ENCODE measurements at places on chromosomes 13 and 19. TPM values are rescaled to one million over a fixed set of nuclear protein-coding genes. Genes with fewer than 3 reads are reported as not detected.

NALCN gene
- 0.33 TPM for total RNA-seq

RNF225 gene
- total RNA-seq: 0.31 TPM

ZNF439 gene
- 24.8 TPM for total RNA-seq

CEP89 gene
- total RNA-seq: 16.7 TPM

LRRC63 gene
- total RNA-seq: 1.00 TPM

NRTN gene
- total RNA-seq: 2.0 TPM

TUBA3C gene
- total RNA-seq: not detected

FBXO27 gene
- total RNA-seq: 8.0 TPM

IZUMO1 gene
- total RNA-seq: 0.33 TPM

ZNF527 gene
- total RNA-seq: 4.4 TPM

PTPRH gene
- total RNA-seq: 6.6 TPM

CEACAM4 gene
- total RNA-seq: not detected

NLRP5 gene
- not detected for total RNA-seq

METTL21C gene
- not detected for total RNA-seq

SIGLEC7 gene
- total RNA-seq: not detected

CDX2 gene
- not detected for total RNA-seq

PCDH20 gene
- not detected for total RNA-seq

LAIR1 gene
- total RNA-seq: not detected

SIAH3 gene
- not detected for total RNA-seq

ZNF77 gene
- 4.7 TPM for total RNA-seq

FXYD3 gene
- 12.0 TPM for total RNA-seq

CD79A gene
- total RNA-seq: not detected

CEACAM20 gene
- total RNA-seq: not detected

PLIN4 gene
- under 0.01 TPM for total RNA-seq

SYCN gene
- not detected for total RNA-seq

FCAR gene
- total RNA-seq: not detected

CIC gene
- 24.1 TPM for total RNA-seq

BEST2 gene
- total RNA-seq: under 0.01 TPM

PLIN5 gene
- total RNA-seq: not detected

CEACAM5 gene
- total RNA-seq: not detected

CYP4F22 gene
- not detected for total RNA-seq

ZNF470 gene
- total RNA-seq: 2.4 TPM

Measured in melanocyte of skin (primary cell).